Pancreas (tissue), 10 donors: ENCODE measurements at places on chromosomes 1 and 21. TPM values are rescaled to one million over a fixed set of nuclear protein-coding genes. Genes with fewer than 3 reads are reported as not detected.

DNA sequence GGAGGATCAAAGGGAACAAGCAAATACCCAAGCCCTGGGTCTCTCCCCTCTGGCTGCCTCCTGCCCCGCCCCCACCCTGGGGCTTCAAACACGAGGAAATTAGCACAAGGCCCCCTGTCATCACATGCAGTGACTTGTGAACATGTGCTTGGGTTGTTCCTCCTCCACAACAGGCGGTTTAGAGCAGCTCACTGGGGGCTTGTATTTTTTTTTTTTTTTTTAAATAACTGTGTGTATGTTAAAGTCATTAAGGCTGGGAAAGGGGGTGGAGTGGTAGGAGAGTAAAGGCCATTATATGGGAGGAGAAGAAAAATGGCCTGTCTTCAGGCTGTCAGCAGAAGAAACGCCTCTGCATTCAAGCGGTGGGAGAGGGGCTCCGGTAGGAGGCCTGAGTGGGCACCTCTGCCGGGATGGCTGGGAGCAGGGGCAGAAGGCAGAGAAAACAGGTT lies 64.2 kb downstream of the PLXNA2 start:
- DNase-seq, result no peak
- no peak overlapping the region for H3K27ac ChIP-seq
- H3K36me3 ChIP-seq, result no peaks in the 10 kb centered on the region
- no peaks in the 10 kb centered on the region for H3K27me3 ChIP-seq

OR2T2 gene
- 0.06 TPM for total RNA-seq

- H3K36me3 ChIP-seq, result no peaks in the 10 kb centered on the region
- no peaks in the 10 kb centered on the region for H3K4me1 ChIP-seq
- H3K4me3 ChIP-seq, result no peak overlapping the region
These were observed 79.5 kb downstream of the IGSF21 start for GRCh38 chr1:18187054-18187453.

NBPF6 gene
- total RNA-seq, result not detected

TRAF3IP3 gene
- 1.5 TPM for total RNA-seq

- H3K27me3 ChIP-seq, result no peaks in the 10 kb centered on the region
- DNase-seq, result no peak
- H3K4me1 ChIP-seq, result no peaks in the 10 kb centered on the region
- no peaks in the 10 kb centered on the region for H3K36me3 ChIP-seq
- H3K4me3 ChIP-seq, result no peak overlapping the region
These were observed 40.3 kb downstream of the CD247 start for GRCh38 chr1:167477986-167478385.

KCNQ4 gene
- 1.7 TPM for total RNA-seq

DNA sequence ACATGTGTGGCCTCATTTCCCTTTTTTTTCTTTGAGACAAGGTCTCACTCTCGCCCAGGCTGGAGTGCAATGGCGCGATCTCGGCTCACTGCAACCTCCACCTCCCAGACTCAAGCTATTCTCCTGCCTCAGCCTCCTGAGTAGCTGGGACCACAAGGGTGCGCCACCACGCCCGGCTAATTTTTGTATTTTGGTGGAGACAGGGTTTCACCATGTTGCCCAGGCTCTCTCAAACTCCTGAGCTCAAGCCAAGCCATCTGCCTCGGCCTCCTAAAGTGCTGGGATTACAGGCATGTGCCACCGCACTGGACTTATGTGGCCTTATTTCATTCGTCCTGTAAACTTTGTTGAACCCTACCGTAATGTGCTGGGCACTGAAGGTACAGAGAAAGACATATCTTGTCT lies 569 bp upstream of the WARS2 start:
- peak; percentile 58 for DNase-seq
- no peaks in the 10 kb centered on the region for H3K36me3 ChIP-seq
- H3K27me3 ChIP-seq, result no peaks in the 10 kb centered on the region
- peaks cover 22% of the 10 kb centered on the region for H3K4me1 ChIP-seq
- peak overlapping the region; percentile 98 for H3K27ac ChIP-seq

DNA sequence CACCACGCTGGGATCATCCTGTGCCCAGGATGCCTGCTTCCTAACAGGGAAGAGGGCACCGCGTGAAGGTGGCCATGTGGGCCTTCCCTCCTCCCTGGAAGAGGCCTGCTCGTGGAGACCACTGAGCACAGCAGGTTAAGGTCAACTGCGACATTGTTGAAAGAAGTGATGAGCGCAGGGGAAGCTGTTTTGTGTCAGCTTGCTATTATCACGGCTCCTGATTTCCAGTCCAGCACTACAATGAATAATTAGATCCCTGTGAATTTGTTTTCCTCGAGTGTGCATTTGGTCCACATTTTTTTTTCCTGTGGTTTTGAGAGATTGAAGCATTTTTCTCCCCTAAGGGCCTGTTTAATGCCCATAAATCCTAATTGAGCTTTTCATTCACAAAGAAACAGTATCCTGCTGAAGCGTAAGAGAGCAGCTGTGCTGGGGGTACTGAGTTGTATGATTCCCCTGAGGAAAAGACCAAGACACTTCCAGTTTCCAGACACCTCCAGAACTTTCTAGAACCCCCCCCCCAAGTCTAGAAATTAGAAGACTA lies 204.9 kb downstream of the KCNJ6 start:
- no peaks in the 10 kb centered on the region for H3K36me3 ChIP-seq
- H3K4me1 ChIP-seq, result no peaks in the 10 kb centered on the region
- H3K27me3 ChIP-seq, result no peaks in the 10 kb centered on the region
- H3K27ac ChIP-seq, result no peak overlapping the region
